Hematopoietic multipotent progenitor cell treated with erythropoietin and hydrocortisone succinate and interleukin-3 and kit ligand, for 17 days (in vitro differentiated cells): ENCODE measurements at places on chromosomes 16 and 17.

- DNase-seq: peak; percentile 91
These were observed 18.5 kb downstream of the NPRL3 start for GRCh38 chr16:119835-120491.

- DNase-seq: no peak
These were observed 5.8 kb downstream of the NLGN2 start for GRCh38 chr17:7413346-7413985.

DNA sequence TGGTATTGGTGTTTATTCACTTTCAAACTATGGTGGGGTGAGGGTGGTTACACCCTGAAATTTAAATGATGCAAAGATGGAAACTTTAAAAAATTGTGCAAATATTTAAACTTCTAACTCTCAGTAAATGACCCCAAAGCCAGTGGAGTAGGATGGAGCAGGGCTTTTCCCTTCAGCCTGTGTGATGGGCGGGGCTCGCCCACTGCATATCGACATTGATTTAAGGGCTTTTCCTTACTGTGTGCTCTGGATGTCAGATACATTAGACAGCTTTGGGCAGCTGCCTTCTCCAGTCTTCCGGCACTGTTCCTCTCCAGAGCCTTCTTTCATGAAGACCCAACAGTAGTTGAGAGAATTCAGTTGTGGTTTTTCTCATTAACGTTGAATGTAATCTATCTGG lies 99.9 kb downstream of the SPECC1 start:
- no peak for DNase-seq

- no peak for DNase-seq
These were observed 5.8 kb upstream of the FASN start for GRCh38 chr17:82103553-82104451.

GRCh38 chr16:87326151-87326571 lies 9.0 kb upstream of the C16orf95 start:
- DNase-seq: no peak

- DNase-seq: no peak
These were observed 952.6 kb upstream of the SOX9 start for GRCh38 chr17:71168053-71168741.

GRCh38 chr16:4613636-4614570 lies 785 bp downstream of the UBALD1 start:
- DNase-seq: peak; percentile 58
